ENCODE measurements at places on chromosomes 6 and 20.

GRCh38 chr20:64025826-64026412 lies 10.1 kb upstream of the C20orf204 start:
- DNase-seq, result no peak

DNA sequence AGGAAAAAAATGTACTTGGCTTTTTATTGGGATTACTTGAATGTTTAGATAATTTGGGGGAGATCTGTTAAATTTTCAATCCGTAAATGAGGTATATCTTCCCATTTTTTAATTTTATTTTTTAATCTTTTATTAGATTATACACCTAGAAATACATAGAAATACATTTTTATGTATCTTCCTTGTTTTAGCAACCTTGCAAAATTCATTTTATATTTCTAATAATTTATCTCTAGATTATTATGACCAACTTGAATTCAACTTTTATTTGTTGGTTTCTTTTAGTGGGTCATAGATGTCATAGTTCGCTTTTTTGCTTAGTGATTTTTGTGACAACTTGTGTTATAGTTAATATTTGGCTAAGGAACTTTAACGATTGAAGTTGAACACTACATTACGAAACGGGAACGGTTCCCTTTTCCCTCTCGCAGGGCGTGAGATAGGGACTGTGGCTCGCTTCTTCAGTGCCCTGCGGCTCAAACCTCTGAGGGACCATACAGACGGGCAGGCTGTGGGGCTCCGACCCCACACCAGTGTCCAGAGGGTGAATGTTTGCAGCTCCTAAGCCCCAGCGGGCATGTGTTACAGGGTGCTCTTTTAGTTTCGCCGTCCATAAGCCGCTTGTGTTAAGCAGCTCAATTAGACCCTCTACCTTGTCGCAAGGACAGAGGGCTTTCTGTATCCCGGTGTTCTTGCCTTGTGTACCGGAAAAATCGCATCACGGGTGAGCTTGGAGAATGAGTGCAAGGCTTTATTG lies 53.8 kb downstream of the PRND start:
- DNase-seq, result no peak

DNA sequence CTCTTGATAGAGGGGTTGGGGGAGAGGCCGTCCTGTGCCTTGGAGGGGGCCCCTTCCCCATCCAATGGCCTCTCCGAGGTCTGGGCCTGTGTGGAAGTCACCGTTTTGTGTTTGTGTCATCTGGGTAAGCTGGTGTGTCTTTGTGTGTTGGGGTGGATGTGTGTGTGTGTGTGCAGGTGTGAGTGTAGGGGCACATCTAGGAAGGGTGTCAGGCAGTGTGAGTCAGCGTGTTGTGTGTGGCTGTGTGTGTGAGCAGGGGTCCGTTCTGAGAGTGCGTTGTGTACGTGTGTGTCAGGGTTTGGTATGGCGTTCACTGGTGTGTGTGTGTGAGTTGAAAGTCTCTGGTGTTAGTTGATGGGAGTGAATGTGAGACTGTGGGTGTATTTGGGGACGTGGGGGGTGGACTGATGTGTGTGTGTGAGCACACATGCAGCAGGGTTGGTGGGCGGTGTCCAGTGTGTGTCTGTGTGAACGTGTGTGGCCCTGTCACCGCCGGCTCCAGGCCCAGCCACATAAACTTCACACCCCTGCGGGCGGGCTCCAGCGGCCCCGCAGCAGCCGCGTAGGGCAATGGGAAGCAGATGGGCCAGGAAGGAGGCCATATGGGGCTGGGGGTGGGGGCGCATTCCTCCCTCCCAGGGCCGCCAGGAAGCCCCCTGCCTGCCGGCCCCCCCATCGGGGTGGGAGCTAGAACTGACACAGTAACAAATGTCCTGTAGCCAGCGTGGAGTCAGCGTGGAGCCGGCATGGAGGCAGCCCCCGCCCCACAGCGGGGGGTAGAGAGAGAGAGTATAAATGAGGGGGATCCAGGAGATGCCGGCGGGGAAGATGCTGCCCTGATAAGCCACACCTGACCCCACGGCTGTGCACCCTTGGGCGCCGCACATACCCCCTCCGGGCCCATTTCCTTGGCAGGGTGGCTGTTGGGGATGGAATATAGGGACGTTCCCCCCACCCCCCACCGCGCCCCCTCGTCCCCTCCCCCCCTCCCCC lies 32.1 kb downstream of the SNAI1 start:
- DNase-seq, result no peak

DNA sequence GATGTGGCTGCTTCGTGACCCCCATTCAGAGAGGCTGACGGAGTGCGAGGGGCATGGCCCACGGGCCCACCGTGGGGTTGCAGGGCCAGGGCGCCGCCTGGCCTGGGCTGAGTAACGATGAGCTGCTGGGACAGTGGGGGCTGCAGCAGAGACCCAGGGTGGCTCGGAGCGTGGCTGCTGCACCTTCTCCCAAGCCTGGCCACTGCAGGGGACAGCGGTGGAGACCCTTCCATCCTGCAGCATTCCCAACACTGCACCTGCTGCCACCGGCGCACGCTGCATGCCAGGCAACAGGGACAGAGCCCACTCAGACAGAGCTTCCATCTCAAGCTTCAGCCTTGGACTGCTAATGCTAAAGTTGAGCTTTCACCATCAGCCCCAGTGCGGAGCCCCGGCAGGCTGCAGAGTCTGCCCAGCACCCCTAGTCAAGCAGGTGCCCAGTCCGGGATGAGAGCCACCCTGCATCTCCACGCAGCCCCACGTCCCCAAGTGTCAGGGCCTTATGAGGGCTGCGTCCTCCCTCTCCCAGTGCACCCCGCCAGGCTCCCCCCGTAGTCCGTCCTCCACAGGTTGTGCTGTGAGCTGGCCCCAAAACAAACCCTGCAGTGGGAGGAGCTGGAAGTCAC lies 89.4 kb upstream of the AFDN start:
- no peak for DNase-seq

DNA sequence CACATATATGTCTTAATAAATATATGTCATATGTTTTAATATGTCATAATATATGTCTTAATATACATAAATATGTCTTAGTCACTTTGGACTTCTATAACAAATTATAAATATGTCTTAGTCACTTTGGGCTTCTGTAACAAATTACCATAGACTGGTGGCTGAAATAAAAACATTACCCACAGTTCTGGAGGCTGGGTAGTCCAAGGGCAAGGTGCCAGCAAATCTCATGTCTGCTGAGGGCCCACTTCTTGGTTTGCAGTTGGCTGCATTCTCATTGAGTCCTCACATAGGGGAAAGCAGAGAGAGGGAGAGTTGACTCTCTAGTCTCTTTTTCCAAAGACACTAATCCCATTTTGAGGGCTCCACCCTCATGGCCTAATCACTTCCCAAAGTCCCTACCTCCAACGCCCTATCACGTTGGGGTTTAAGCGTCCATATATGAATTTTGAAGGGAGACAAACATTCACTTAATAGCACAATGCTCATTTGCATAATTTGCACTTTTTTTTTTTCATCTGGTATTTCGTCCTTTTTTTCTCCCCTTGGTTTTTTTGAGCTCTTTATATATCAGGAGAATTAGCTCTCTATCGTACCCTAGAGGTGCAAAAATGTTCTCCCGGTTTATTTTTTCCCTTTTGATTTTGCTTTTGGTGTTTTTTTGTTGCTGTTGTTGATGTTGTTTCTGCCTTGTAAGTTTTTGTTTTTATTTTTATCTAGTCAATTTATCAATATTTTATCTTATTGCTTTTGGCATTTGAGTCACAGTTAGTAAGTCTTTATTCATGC lies 266.4 kb downstream of the PLCB1 start:
- no peak for DNase-seq

DNA sequence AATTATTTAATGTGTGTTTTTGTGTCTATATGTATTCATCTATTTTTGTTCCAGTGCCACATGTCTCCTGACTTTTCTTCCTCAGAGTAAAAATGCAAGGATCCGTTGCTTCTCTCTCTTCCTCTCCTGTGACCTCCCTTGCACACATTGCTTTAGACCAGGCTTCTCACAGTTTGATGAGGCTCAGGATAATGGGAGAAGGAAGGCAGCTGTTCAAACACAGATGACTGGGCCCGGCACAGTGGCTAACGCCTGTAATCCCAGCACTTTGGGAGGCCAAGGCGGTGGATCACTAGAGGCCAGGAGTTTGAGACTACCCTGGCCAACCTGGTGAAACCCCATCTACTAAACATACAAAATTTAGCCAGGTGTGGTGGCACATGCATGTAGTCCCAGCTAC lies 241.9 kb downstream of the SAMD5 start:
- DNase-seq, result no peak

- DNase-seq, result no peak
Measured at GRCh38 chr20:62307226-62308101, 4.7 kb downstream of the ADRM1 start.

DNA sequence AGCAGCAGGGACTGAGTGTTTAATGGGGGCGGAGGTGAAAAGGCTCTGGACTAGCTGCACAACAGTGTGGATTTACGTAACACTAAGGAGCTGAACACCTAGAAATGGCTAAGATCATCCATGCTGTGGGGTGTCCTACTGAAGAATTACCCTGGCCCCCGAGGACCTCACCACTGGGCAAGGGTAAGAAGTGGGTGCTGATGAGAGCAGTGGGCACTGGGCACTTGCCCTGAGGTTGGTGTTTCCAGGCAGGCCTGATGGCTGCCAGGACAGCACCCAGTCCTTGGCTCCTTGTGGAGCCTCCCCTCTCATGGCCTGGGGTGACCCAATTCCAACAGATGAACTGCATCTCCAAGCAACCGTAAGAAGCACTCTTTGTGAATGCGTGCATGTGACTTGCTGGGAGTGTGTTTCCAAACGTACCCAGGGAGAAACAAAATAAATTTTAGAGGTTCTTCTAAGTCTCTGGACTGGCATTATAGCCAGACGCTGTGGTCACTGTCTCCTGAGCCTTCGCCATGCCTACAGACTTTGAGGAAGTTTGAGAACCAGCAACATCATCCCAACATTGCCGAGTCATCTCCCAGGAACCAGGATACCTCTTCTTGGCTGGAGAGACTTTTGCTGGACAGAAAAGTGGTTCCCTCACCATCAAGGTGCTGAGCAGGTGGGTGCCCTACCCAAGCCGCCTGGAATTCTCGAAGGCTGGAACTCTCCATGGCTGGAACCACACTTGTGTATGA lies 245.9 kb downstream of the ERMARD start:
- no peak for DNase-seq

DNA sequence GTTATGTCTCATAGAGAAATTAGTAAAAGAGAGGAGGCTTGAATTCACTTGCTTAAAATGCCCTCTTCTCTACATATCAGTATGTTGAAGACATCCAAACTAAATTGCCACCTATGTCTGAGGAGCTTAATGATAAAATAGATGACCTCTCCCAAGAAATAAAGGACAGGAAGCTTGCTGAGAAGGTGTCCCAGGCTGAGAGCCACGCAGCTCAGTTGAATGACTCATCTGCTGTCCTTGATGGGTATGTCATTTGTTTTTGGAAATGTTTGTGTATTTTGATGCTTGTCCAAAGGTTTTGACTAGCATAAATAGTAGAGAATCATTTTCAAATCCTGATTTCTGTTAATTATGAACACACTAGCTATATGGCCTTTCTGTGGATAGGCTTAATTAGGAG lies 307.7 kb downstream of the ARHGAP18 start:
- DNase-seq, result no peak

DNA sequence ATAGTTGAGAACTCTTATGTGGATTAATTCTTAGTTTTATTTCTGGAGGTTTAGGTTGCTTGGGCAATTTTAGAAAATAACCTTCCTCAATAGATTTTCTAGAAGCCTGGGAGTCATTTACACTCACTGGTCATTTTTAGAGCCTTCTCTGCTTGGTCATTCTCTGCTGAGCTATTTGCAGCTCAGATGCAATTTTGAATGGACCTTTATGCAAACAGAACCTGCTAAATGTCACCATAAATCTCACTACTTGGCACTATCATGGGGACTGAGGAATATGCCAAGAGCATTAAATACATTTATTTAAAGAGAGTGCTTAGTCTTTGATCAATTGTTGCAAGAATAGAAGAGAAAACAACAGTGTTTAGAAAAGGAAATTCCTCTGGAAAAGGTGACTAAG lies 154.0 kb downstream of the CLVS2 start:
- no peak for DNase-seq

DNA sequence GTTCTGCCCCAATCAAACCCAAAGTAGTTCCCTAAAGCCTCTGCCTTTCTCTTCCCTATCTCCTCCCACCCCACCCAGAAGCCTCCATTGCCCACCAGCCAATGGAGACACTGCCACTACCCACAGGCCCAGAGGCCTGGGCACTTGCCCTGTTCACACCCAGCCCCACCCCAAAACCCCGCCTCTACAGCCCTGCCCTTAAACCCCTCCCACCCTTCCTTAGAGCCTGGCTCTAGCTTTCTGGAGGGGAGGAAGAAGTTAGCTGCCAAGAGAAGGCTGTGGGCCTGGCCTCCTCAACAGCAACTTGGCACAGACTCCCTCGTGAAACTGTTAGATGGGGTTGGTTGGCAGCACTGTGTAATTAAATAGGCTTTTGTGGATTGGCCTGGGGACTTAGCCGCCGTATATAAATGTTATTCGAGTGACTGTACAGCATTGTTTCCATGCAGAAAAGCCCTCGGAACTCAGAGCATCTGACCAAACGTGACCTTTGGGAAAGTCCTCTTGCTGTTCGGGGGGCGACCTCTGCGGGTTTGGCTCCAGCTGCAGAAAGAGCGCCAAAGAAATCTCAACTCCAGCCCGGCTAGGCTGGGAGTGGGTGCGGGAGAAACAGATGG lies 31.4 kb downstream of the COL11A2 start:
- no peak for DNase-seq

GRCh38 chr6:17096652-17097051 lies 5.2 kb upstream of the STMND1 start:
- DNase-seq, result no peak

DNA sequence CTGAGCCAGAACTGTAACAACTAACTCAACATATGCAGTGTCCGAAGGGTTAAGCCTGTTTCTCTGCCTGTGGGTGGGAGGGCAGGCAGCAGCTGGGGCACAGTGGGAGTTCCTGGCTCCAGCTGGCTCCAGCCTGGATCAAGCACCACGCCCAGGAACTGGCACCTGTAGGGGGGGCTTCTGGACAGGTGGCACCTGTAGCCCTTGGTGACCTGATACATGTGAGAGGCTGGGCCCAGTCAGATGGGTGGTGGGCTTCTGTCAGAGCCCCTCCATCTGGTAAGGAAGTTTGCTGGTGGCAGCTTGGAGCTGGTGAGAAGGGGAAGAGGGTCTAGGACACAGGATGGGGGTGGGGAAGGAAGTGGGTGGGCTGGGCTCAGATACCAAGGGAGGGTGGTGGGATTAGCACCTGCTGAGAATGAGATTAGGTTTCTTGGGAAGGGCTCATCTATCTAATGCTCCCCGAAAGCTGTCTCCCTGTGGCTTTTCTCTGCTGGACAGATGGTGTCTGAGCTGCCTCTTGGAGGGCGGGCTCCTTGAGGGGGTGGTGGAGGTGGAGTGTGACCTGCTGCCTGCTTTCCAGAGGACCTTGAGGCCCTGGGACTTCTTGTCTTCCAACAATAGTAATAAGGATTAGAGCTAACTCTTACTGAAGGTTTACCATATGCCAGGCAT lies 28.5 kb downstream of the BCL2L1 start:
- DNase-seq, result no peak

GRCh38 chr20:25579081-25579770 lies 6.1 kb downstream of the NINL start:
- DNase-seq, result no peak

DNA sequence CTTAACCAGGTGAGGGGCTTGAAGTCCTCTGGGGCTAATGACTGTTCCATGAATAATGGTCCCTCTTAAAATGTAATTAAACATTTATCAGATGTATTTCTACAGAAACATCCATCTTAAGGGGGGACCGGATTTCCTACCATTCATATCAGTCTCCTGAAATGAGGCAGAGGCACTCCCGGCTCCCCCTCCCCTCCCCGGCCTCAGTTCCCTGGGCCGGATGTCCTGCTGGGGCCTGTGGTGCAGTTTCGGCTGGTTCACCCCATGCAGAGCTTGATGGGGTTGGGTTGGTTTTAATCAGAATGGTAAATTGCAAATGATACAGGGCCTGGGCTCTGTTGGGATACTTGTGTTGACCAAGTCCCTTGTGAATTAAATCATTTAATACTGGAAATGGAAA lies 349.4 kb downstream of the PREX1 start:
- DNase-seq, result no peak

Data from activated CD4-positive, alpha-beta memory T cell treated with anti-CD3 and anti-CD28 coated beads for 36 hours (primary cell).